ENCODE measurements at places on chromosomes 7 and 10.

GRCh38 chr7:106643216-106644000, 17.6 kb downstream of the CCDC71L start:
- DNase-seq, result no peak

- DNase-seq, result no peak
Observed at GRCh38 chr7:17129218-17129617, 169.2 kb upstream of the AHR start.

DNA sequence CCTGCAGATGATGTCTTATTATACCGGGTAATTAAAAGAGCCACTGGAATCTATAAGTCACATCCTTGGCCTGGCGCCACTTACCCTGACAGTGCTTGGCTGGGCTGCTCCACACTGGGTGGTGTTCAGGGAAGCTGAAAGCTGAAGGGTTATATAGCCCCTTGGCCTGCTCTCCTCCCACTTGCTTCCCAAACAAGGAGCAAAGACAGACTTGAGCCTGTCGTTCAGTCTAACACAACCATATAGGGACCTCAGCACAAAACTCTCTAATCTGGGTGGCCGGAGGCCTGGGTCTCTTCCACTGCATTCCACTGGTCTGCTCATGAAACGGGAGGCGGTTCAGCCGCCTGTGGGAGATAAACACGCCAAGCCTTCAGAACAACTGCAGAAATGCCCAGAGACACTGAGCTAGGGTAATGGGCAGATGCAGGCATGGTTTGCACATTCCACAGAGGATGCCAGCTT, at the start of gene ACTA2:
ACTA2 (minus strand) TSS at position 127 of the 465 bp plus-strand sequence. CDS start 3,843 bp downstream, outside the sequence.
- DNase-seq, result no peak

DNA sequence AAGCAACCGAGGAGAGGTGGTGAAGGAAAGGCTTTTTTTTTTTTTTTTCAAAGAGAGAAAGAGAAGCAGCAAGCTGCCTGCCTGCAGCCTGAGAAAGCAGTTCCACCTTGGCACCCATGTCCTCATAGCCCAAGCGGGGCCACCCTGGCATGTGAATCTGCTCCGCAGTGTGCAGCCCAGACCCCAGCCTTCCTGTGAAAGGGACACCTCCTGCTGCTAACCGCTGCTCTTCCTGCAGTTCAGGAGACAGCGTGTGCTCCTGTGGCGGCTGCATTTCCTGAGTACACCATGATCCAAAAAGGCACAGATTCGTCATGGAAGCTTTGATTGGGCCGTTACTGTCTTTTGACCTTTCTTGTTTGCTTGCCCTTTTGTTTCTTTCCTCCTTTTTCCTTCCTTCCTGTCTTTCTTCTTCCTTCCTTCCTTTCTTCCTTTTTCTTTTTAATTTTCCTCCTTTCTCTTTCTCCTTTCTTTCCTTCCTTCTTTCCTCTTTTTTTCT, 38.1 kb downstream of the IKZF1 start:
- no peak for DNase-seq

DNA sequence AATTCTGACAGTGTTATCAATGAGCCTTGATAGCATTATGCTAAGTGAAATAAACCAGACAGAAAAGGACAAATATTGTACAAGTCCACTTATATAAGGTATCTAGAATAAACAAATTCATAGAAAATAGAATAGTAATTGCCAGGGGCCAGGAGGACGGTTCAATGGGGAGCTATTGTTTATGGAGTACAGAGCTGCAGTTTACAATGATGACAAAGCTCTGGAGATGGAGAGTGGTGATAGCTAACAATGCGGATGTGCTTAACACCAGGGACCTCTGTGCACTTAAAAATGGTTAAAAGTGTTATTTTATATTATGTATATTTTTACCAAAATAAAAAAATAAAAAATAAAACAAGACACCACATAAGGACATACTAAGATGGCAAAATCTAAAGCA, 46.1 kb upstream of the ZNF33B start:
- DNase-seq, result no peak

GRCh38 chr10:47340608-47341170, 7.5 kb upstream of the RBP3 start:
- DNase-seq, result peak; percentile 69

- no peak for DNase-seq
Observed at GRCh38 chr10:8721650-8722049, 667.2 kb downstream of the GATA3 start.

DNA sequence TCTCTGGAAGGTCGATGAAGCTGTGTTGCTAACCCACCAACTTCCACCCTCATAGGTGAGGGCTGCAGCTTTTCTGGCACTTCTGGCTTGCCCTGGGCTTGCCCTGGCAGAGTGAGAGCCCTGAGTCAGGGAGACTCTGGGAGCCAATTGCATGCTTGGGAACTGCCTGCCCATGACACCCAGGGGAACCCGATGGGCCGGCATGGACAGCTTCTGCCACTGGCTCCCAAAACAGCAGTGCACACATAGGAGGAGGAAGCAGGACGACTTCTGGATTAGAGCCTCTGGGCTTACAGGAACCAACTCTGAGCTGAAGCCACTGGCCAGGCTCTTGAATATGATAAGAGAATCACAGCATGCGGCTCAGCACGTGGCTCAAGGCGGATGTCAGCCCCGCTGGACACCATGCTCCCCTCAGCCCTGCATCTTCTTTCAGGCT, 135.2 kb upstream of the UNC5B start:
- DNase-seq, result no peak

DNA sequence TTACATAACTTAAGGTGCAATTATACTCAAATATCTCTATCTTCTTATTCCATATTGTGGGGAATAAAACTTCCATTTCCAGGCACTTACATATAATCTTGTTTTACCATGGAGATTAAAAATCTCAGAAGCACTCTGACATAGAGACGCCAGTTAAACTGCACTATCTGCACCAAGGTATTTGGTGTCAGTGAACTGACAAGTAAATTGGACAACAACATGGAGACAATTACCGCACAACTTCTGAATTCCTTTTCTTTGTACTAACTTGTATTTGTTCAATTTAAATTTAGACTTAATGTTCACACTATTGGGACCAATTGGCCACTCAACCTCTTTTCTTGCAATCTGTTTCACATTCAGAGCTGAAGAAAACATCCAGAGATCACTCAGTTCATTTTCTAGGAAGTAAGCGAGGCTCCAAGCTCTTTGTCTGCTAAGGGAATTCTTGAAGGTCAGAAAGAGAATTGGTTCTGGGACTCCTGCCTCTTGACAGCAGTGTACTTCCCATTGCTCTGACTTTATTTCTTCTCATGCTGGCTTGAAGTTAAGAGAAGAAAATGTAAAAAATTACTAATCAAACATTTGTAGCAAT, 184.7 kb downstream of the CHCHD3 start:
- DNase-seq, result no peak

- DNase-seq, result no peak
Observed at GRCh38 chr10:108749042-108749441, 1174.3 kb downstream of the XPNPEP1 start.

- no peak for DNase-seq
Observed at GRCh38 chr7:31336202-31337001, 4.1 kb downstream of the NEUROD6 start.

DNA sequence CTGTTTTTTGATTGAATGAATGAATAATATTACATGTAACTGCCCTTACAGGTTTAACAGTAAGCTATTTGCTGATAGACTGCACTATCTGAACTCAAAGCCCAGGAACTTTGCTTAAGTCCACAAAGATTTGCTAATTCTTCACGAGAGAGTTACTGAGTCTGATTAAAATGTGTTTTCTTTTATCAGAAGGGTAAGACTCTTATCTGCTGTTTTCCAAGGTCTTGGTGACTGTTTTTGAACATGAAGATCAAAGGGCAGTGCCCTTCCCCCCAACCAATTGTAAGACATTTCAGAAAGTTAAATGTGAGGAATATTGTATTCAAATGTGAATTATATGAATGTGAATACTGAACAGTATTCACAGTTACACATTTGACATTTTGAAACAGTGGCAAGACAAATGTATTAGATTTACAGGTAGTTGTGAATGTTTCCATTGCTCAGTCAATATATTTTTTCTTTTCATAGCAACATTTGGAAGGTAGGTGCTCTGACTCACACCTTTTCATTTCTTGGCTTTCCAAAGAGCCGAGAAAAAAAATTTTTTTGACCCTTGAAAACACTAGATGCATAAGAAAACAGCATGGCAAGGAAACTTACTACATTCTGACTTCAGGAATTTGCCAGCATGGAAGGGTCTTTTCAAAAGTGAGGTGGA, 62.7 kb downstream of the DKK1 start:
- DNase-seq, result no peak

DNA sequence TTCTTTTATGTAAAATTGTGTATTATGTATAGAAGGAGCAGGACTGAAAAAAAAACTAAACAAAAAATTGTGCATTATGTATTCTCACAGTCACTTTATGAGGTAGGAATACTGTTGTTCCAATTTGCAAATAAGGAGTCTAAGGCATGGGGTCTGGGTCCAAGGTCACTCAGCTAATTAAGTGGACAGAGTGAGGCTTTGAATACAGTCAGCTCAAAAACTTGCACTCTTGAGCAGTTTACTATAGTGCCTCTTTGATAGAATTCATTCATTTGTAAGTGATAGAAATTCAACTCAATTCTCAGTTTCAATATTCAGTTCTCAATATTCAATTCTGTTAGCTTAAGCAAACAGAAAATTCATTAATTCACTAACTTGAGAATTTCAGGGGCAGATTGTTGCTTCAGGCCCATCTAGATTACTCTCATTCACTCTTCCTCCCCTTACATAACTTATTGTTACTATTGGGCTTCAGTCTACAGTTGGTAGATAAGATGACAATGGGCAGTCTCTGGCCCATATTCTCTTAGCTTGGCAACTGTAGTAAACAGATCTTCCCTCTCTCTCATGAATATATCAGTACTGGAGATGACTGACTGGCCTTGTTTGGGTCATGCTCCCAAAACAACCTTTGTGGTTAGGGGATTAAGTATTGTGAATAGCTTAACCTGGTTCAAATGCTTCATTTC, 86.6 kb downstream of the BTAF1 start:
- DNase-seq, result no peak

DNA sequence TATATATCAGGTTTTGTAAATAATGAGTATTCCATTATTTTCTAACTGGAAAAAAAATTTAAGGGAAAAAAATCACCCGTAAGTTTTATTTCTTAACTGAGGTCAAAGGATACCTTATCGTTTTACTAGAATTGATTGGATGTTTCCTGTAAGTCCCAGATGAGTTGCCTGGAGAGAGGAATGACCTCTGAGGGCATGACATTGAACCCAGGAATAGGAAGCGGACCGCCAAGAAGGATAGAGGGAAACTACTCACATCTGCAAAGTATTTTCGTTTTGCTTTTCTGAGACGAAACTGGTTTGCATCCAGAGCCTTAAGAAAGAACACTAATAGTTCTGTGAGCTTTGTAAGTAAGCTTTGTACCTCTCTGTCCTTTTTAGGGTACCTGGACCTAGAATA, 17.4 kb downstream of the RABGEF1 start:
- no peak for DNase-seq

- DNase-seq, result no peak
Observed at GRCh38 chr10:53029449-53029848, 256.9 kb upstream of the MBL2 start.

GRCh38 chr7:125830743-125831142, 901.1 kb upstream of the POT1 start:
- no peak for DNase-seq
